MCF 10A (cell line): ENCODE measurements at places on chromosomes 4 and X. TPM values are rescaled to one million over a fixed set of nuclear protein-coding genes. Genes with fewer than 3 reads are reported as not detected.

LONRF3 gene
- total RNA-seq, result 1.0 and 1.4 TPM in 2 replicates

UTP3 gene
- 45.4 and 47.5 TPM in 2 replicates for total RNA-seq

MAMLD1 gene
- total RNA-seq, result 1.7 and 1.9 TPM in 2 replicates

FAM53A gene
- total RNA-seq, result 5.0 and 6.6 TPM in 2 replicates

DNA sequence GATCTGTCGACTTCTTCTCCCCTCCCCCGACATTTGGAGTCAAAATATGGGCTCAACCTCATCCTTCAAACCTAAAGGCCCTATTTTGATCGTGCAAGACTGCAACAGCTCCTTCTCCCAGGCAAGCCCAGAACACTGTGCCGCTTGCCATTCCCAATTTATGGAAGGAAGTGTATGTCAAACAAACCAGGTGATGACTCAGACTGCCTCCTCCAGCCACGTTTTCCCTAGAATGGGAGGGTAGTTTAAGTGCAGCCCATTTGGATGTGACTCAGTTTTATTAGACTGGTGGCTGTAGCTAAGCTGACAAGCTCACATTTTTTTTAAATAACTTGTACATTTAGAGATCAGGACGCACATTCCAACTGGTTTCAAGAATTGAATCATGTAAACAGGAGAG lies 570.4 kb upstream of the DIPK2B start:
- peaks cover 10% of the 10 kb centered on the region for H3K4me1 ChIP-seq
- peak overlapping the region; percentile 17 for H3K27ac ChIP-seq
- peaks cover 66% of the 10 kb centered on the region for H3K27me3 ChIP-seq
- peak overlapping the region; percentile 74 for H3K4me3 ChIP-seq

- no peak overlapping the region for H3K4me3 ChIP-seq
- no peak overlapping the region for H3K27ac ChIP-seq
- H3K27me3 ChIP-seq, result peaks cover 49% of the 10 kb centered on the region
- H3K36me3 ChIP-seq, result no peaks in the 10 kb centered on the region
- no peak for DNase-seq
Measured at GRCh38 chrX:39773923-39774773, 323.6 kb downstream of the BCOR start.

GRCh38 chr4:173855015-173855414 lies 325.0 kb upstream of the HAND2 start:
- no peak overlapping the region for H3K27ac ChIP-seq
- no peak overlapping the region for H3K4me3 ChIP-seq
- no peaks in the 10 kb centered on the region for H3K36me3 ChIP-seq
- peaks cover 60% of the 10 kb centered on the region for H3K27me3 ChIP-seq

- no peak overlapping the region for H3K27ac ChIP-seq
- H3K4me3 ChIP-seq, result no peak overlapping the region
- no peaks in the 10 kb centered on the region for H3K36me3 ChIP-seq
- H3K27me3 ChIP-seq, result peaks cover 23% of the 10 kb centered on the region
- DNase-seq, result no peak
Measured at GRCh38 chrX:16205840-16206239, 38.6 kb downstream of the MAGEB17 start.

GRCh38 chr4:137541181-137541580 lies 8.9 kb upstream of the PCDH18 start:
- H3K4me3 ChIP-seq, result no peak overlapping the region
- H3K36me3 ChIP-seq, result no peaks in the 10 kb centered on the region
- no peaks in the 10 kb centered on the region for H3K27me3 ChIP-seq
- H3K4me1 ChIP-seq, result peaks cover 4% of the 10 kb centered on the region
- no peak for DNase-seq
- no peak overlapping the region for H3K27ac ChIP-seq

DNA sequence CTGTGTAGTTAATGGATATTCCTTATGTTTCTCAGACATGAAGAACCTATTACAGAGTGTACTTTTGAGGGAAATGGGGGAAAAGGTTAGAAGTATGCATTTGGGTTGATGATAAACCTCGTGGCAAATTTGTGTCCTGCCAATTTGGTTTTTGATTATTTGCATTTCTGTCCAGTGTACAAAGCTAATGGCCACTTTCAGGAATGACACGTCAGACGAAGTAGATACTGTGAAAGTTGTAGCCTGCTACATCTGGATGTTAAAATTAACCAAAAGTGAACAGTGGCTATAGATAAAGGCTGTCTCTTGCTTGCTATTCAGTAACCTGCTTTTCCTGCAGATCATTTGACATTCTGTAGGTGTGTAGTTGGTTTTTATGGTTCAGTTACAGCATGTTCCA lies 1.0 kb downstream of the PRDX4 start:
- peaks cover 41% of the 10 kb centered on the region for H3K27me3 ChIP-seq
- DNase-seq, result peak; percentile 4
- peaks cover 4% of the 10 kb centered on the region for H3K4me1 ChIP-seq
- peaks cover 12% of the 10 kb centered on the region for H3K36me3 ChIP-seq

DNA sequence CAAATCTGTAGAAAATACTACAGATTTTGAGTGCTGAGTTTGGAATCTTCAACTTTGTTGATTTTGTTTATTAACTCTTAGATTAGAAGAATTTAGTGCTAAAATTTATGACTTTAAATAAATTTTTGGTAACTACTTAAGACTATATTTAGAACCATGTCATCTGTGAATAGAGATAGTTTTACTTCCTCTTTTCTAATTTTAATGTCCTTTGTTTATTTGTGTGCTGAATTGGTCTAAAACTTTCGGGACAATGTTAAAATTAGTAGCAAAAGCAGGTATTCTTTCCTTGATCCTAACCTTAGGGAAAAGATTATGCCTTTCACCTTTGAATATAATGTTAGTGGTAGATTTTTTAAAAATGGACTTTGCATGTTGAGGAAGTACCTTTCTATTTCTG lies 119.7 kb upstream of the CXorf51A start:
- no peaks in the 10 kb centered on the region for H3K4me1 ChIP-seq
- H3K4me3 ChIP-seq, result no peak overlapping the region
- H3K27me3 ChIP-seq, result no peaks in the 10 kb centered on the region
- no peaks in the 10 kb centered on the region for H3K36me3 ChIP-seq
- DNase-seq, result no peak
- H3K27ac ChIP-seq, result no peak overlapping the region

DNA sequence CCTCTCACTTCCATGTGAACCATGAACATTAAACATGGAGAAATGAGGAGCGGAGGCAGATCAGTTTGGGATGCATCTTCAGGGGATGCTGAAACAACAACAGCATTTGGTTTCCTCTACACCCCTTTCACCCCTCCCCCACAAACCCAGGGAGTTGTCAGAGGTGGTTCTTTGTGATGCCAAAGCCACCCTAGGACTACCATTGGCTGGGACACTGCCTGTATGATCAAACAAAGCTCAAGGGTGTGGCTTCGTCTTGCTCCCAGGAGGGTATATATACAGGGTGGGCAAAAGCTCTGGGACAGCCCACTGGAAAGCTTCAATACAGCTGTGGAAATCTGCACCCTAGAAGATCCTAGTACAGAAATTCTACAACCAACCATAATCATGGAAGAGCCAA lies at the start of gene SPANXN4:
SPANXN4 (plus strand) TSS at position 301 of the 400 bp plus-strand sequence; CDS start at position 388, 87 bp downstream.
- no peak within 1 kb of the TSS for H3K27ac ChIP-seq
- H3K4me1 ChIP-seq, result no peaks in the 10 kb centered on the region
- no peak for DNase-seq
- no peaks in the 10 kb centered on the region for H3K27me3 ChIP-seq
- H3K36me3 ChIP-seq, result no peaks in the 10 kb centered on the region
- no peak within 1 kb of the TSS for H3K4me3 ChIP-seq

DNA sequence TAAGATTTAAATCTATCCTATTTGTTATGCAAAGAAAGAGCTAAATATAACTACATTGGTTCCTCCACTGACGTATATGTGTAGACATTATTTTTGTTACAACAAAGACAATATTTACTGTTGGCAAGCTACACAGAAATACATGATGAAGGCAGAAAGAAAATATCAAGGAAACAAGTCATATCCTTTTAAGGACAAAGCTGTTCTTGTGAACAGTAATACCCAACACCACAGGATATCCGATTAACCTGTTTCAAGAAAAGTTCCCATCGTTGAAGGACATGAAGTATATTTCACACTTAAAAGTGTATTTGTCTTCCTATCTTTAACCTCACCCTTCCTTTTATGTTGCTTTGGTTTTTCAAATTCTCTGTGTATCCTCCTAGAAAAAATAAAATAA lies 235.8 kb upstream of the AADAT start:
- H3K4me1 ChIP-seq, result no peaks in the 10 kb centered on the region
- DNase-seq, result no peak
- H3K27me3 ChIP-seq, result no peaks in the 10 kb centered on the region
- no peak overlapping the region for H3K4me3 ChIP-seq
- H3K27ac ChIP-seq, result no peak overlapping the region

GRCh38 chrX:40996886-40997530 lies 88.2 kb upstream of the USP9X start:
- peak; percentile 57 for DNase-seq
- H3K27me3 ChIP-seq, result peaks cover 50% of the 10 kb centered on the region
- H3K4me1 ChIP-seq, result no peaks in the 10 kb centered on the region
- no peak overlapping the region for H3K4me3 ChIP-seq
- no peak overlapping the region for H3K27ac ChIP-seq

- H3K27me3 ChIP-seq, result peaks cover 83% of the 10 kb centered on the region
- H3K27ac ChIP-seq, result no peak overlapping the region
- H3K36me3 ChIP-seq, result no peaks in the 10 kb centered on the region
- no peaks in the 10 kb centered on the region for H3K4me1 ChIP-seq
- DNase-seq, result no peak
- H3K4me3 ChIP-seq, result no peak overlapping the region
Measured at GRCh38 chrX:15874672-15875071, 20.1 kb upstream of the AP1S2 start.
